ENCODE measurements at places on chromosomes 6 and 20.

GRCh38 chr6:27296106-27296783 lies 15.8 kb downstream of the POM121L2 start:
- peak; percentile 47 for DNase-seq

GRCh38 chr6:101799531-101799930 lies 406.0 kb downstream of the GRIK2 start:
- no peak for DNase-seq

DNA sequence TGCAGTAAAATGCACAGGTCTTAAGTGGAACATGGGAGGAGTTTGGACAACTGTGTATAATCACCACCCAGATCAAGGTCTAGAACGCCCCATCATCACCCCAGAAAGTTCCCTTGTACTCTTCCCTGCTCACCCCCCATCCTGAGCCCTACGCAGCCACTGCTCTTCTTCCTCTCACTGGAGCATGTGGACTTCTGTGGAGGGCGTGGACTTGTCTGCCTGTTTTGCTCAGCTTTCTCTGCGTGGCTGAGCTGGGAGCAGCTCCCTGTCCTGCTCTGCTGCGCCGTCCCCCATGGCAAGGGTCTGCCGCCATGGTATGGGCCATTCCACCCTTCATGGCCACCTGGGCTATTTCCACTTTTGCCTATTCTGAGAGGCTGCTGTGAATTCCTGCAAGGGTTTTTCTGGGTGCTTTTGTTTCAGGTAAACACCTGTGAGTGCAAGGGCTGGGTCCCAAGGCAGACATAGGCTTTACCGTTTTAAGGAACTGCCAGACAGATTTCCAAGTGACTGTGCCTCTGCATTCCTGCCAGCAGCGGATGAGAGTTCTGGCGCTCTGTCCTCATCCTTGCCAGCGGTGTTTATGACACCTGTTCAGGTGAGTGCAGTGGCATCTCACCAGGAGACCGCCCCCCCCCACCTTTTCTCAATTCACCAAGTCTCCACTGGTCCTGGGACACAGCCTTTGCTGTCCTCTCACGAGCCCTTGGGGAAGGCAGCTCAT lies 19.7 kb downstream of the PCK1 start:
- no peak for DNase-seq

- no peak for DNase-seq
Observed at GRCh38 chr6:157187182-157188083, 135.9 kb downstream of the TMEM242 start.

DNA sequence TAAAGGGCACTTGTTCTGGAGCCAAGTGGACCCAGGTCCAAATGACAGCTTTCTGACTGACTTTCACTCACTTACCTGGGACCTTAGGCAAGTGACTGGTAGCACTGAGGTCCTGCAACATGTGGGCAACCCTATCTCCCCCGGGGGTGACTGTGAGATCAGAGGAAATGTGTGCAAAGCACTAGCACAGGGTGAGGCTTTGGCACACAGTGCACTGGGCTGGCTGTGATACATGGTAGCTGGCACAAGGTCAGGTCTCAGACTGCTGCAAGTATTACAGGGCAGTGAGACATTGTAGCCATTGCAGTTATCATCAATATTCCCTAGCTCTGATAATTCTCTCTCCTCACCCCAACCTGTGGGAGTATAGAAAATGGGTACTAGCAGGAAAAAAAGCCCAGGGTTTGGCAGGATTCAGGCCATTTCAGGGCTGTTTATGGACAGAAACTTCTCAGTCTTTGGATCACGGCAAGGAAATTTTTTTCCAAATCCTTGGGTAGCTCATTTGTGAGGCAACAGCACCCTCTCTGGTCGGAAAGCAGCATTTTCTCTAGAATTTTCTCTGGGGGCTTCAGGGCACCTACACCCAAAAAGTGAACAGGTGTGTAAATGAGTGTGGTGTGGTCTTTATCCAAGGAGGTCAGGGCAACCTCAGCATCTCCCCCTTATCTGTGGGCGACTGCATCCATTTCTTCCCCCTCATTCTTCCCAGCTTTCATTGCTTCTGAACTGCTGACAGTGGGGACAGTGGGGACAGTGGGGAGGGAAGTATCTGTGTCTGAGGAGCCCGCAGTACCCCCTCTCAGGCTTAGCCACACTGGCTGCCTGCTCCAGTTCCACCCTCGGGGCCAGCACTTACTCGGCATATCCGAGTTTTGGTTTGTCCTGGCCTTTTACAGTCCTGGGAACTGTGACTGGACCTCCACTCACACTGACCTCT lies 148.7 kb upstream of the PHACTR3 start:
- DNase-seq: peak; percentile 4

Data from fibroblast of mammary gland (primary cell).